ENCODE measurements at places on chromosomes 1 and 21. TPM values are rescaled to one million over a fixed set of nuclear protein-coding genes. Genes with fewer than 3 reads are reported as not detected.

Gene DENND2C
- 0.39 TPM for total RNA-seq

Gene PIGV
- total RNA-seq = 5.8 TPM

Gene PLA2G2C
- not detected for total RNA-seq

Gene SGIP1
- not detected for total RNA-seq

Gene TMPRSS2
- total RNA-seq = not detected

Gene TTLL7
- 3.9 TPM for total RNA-seq

Gene PDC
- not detected for total RNA-seq

Gene TP53BP2
- total RNA-seq = 23.4 TPM

Gene OXCT2
- total RNA-seq = 0.55 TPM

Gene AGT
- 0.12 TPM for total RNA-seq

Gene BACH1
- 7.3 TPM for total RNA-seq

Gene GPA33
- not detected for total RNA-seq

Gene OR2L5
- total RNA-seq = not detected

Gene CD84
- not detected for total RNA-seq

Gene CELA3B
- not detected for total RNA-seq

Gene SNAPIN
- total RNA-seq = 57.4 TPM

Gene C1orf50
- total RNA-seq = 4.0 TPM

Gene TSSK3
- not detected for total RNA-seq

Gene B3GALNT2
- 17.5 TPM for total RNA-seq

Gene KLHDC8A
- total RNA-seq = 0.53 TPM
